ENCODE measurements at places on chromosomes 12 and 14.
A peak's percentile ranks its signal among the peaks of the same experiment; 100 is the strongest.

- DNase-seq: peak; percentile 64
Measured at GRCh38 chr12:131038961-131039950, 85.5 kb downstream of the ADGRD1 start.

- DNase-seq: no peak
Measured at GRCh38 chr14:99671235-99672224, 12.6 kb upstream of the CYP46A1 start.

DNA sequence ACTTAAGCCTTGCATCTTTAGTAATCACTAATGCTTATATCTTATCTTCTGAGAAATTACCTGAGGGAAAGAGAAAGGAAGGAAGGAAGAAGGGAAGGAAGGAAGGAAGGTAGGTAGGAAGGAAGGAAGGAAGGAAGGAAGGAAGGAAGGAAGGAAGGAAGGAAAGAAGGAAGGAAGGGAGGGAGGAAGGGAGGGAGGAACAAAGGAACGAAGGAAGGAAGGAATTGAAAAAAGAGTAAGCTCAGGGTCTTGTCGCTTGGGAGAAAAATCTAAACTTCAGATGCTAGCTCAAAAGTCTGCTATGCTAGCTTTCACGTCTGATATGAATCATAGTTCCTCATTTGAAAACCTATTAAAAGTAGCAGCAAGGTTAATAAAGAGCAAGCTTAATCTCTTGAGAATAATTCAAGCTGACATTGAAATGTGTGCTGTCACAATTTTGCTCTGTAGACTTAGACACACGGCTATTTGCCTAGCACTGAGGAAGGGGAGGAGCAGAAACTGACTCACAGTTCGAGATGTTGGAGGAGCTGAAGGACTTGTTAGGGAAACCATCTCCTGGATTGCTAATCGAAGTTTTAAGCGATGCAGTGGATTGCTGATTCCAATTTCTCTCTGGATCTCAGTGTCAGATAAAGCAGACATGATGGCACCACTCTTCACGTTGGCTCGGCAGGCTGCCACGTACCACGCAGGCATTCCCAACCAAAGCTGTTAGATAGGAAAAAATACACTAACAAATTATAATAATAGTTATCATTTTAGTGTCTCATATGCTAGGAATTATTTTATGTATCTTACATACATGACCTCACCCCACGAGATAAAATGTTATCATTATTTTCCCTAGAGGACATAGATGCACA is 216.7 kb downstream of the ACSS3 start:
- no peak for DNase-seq

- no peak for DNase-seq
Measured at GRCh38 chr12:115251727-115252126, 567.8 kb upstream of the TBX3 start.

DNA sequence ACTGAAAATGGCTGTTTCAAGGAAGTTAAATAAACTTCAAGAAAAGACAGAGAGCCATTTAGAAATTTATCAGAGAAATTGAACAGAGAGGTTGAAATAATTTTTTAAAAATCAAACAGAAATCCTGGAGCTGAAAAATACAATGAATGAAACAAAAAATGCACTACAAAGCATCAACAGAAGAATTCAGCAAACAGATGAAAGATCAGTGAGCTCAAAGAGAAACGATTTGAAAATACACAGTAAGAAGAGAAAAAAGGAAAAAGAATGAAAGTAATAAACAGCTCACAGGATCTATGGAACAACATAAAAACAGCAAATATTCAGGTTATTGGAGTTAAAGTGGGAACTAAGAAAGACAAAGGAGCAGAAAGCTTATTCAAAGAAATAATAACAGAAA is 26.2 kb downstream of the COX16 start:
- no peak for DNase-seq

DNA sequence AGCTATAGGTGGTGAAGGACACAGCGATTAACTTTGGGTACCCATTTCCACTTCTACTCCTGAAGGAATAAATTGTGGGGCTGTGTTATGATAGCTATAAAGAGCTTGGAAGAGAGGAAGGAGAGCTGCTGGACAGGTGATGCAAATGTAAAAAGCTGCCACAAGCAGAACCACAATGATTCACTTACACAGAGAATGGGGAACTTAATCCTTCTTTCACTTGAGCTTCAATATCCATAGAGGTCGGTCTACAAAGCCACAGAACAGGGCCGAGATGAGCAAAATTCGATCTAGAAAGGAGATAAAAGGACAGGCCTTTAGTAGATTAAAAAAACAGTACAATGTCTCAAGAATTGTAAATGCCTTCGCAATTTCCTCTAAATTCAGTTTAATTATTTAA is 831.1 kb downstream of the LRFN5 start:
- DNase-seq: no peak

GRCh38 chr12:47312808-47313426 is 233.2 kb upstream of the AMIGO2 start:
- DNase-seq: no peak

- no peak for DNase-seq
Measured at GRCh38 chr12:100216337-100216736, 15.7 kb downstream of the ACTR6 start.

DNA sequence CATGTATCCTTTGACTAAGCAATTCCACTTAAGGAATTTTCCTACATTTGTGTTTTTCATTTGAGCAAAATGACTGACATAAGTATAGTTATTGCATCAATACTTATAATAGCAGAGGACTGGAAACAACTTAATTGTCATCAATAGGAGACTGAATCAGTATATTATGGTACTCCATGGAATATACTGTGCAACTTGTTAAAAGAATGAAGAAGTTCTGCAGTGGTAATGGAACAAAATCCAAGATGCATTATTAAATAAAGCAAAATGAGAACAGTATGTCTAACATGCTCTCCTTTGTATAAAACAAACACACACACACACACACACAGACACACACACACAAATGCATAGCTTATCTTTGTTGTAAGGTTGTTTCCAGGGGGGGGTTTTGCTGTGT is 303.1 kb downstream of the RAD51B start:
- no peak for DNase-seq

GRCh38 chr12:29241821-29242591 is 92.9 kb downstream of the FAR2 start:
- DNase-seq: no peak

DNA sequence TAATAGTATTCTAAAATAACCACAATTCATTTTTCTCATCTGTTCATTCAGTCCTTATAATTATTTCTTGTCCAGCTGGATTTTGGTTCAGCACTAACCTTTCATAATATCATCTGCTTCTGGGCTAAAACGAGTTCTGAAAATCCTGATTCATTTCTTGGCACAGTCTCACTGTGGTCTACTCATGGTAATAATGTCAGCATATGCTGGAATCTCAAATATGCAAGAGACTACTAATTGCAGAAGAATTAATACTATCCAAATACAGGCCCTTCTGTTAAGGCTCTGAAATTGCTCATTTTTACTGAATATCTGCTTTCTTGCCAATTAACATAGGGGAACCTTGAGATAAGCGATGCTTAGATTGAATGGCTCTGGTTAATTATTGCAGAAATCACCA is 597.1 kb downstream of the RPL10L start:
- DNase-seq: no peak

DNA sequence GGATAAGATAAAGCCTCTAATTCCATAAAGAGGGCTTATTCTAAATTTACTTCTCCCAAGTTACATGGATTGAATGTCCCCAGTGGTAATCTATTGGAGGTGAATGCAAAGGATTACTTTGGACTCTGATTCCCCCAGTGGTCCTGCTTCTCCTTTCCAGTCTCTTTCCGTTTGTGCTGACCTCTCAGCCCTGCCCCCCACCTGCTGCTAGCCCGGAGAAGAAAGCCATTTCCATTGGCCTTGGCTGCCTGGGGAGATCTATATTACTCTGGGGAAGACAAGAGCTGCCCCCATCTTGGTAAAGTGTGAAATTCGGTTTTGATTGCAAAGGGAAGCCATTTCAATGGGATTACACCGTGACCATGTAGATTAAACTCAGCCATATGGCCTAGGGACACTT is 13.3 kb downstream of the ASCL1 start:
- no peak for DNase-seq

GRCh38 chr12:57511161-57511560 is 9.2 kb downstream of the DDIT3 start:
- no peak for DNase-seq

GRCh38 chr12:94710933-94711332 is 60.6 kb upstream of the TMCC3 start:
- no peak for DNase-seq

DNA sequence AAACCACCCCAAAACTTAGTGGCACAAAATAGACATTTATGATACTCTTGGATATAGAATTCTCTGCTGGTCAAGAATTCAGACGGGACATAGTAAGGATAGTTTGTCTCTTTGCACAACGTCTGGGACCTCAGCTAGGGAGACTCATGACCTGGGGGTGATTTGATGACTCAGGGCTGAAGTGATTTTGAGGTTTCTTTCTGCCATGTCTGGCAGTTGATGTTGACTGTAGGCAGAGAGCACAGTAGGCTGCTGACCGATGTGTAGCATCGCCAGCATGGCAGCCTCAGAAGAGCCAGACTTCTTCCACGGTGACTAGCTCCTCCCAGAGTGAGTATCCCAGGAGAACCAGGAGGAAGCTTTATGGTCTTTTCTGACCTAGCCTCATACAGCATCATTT is 88.9 kb upstream of the FRMD6 start:
- no peak for DNase-seq

GRCh38 chr14:98018628-98019027 is 1221.4 kb downstream of the VRK1 start:
- DNase-seq: no peak

- no peak for DNase-seq
Measured at GRCh38 chr12:76588881-76589565, 29.5 kb upstream of the OSBPL8 start.

GRCh38 chr12:51972849-51973273 is 21.4 kb downstream of the ACVR1B start:
- no peak for DNase-seq

DNA sequence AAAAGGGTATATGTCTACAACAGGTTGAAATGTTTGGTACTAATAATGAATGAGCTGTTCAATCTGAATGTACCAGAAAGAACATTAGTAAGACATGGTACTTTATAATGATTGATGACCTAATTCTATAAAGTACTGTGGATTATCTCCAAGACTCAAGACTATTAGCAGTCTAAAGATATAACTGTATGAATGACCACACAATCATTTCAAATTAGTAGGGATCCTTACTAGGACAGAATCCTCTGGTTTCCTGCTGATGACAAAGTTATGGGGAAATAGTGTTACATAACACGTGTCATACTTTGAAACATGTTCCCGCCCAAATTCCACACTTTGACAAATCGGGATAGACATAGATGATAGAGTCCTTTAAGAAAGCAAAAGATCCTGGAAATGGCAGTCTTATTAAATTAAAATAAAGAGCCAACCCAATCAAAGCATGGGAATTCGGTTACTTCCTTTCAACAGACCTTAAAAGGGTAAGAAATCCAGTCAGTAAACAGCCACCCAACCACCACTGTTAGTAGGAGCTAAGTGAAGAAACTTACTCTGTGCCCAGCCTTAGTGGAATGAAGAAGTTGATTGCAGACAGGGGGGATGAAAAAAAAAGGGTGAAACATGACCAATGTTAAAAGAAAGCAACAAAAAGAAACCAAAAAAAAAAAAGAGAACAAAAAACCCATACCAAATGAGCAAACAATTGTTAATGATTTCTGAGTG is 2.8 kb downstream of the VPS29 start:
- no peak for DNase-seq

DNA sequence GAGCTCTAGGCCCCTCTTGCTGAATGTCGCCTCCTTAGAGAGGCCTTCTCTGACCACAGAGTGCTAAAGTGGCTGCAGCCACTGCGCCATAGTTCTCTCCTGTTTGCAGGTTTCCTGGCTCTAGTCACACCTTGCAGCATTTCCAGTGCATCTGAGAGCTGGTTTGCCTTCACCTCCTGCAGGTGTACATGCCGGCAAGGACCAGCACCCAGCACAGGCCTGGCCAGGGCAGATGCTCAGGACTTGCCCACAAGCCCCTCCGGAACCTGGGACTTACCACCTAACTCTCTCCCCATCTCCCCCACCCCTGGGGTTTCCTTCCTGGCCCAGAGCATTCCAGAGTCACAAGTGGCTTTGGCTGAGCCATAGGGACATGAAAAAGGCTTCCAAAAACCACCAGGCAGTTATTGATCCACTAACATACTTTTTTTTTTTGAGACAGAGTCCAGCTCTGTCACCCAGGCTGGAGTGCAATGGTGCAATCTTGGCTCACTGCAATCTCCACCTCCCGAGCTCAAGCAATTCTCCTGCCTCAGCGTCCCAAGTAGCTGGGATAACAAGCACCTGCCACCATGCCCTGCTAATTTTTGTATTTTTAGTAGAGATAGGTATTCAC is 9.1 kb downstream of the ITPK1 start:
- DNase-seq: no peak

DNA sequence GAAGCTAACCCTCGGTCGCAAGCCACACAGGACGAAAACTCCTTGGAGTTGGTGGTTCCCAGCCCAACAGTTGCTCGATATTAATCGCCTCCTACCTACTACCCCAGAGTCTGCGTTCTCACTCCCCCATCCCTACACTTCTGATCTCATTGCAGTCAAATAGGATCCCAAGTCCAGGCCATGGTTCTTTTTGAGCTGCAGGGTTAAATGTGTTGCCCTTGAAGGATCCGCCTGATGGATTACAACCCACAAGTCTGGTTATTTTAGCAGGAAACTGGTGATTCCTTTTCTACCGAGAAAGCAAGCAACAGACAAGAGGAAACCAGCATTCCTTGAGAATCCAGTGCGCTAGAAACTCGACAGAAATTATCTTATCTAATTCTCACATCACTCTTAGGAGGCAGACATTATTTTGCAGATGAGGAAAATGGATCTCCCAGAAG is 785 bp upstream of the NIN start:
- no peak for DNase-seq

DNA sequence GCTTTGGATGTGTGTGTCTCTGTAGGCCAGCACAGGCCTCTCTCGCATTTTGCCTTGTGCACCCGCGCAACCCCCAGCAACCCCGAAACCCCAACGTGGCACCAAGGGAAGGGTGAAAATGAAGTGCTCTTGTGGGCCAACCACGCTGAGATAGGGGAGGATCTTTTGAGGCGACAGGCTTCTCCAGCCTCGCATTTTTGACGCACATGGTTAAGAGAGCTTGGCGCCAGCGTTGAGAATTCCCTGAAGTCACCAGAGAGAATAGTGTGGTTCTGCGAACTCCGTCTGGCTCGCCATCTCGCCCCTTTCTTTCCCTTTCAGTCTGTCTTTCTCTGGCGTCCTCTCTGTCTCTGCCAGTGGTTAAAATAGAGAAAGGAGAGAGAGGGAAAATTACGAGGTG is 1.9 kb upstream of the TBX3 start:
- DNase-seq: peak; percentile 92

Measured in thyroid gland (tissue), 4 donors.